Caudate nucleus (tissue), 63 donors: ENCODE measurements at places on chromosomes 6 and 20.

DNA sequence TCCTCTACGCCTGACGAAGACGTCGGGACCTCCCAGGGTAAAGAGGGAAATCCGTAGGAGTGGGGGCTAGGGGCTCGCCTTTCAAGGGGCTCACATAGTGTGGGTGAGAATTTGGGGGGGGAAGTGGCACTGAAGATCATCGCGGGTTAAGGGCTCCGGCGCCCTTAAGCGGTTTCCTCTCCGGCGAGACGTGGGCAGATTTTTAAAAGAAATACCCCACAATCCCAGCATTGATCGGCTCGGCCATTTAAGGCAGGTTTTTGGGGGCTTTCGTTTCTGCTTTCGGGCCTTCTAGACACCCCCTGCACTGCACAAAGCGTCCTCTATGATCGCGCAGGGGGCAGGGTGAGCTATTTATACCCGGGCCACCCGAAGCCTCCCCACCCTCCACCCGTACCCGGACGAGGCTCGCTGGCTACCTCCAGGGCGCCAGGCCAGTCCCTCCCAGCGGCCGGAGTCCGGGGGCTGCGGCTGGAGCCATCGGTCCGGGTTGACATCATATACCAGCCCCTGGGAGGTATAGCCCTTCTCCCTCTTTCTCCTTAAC lies 1.2 kb downstream of the NKX2-2 start:
- DNase-seq: peak; percentile 26

DNA sequence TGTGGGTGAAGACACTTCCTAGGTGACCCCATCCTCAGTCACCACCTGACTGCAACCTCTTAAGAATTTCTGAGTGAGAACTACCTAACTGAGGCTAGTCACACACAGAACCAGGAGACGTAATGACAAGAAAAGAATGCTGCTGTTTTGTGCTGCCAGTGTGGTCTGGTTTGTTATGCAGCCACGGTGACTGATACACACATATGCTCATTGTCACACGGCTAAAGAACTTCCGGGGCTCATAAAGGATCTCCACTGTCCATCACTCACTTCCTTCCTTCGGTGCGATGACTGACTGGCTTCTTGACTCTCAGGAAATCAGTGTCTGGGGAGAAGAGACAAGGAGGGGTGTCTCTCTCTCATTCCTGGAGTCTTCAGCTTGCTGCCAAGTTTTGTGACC lies 88.0 kb downstream of the SLC24A3 start:
- no peak for DNase-seq

DNA sequence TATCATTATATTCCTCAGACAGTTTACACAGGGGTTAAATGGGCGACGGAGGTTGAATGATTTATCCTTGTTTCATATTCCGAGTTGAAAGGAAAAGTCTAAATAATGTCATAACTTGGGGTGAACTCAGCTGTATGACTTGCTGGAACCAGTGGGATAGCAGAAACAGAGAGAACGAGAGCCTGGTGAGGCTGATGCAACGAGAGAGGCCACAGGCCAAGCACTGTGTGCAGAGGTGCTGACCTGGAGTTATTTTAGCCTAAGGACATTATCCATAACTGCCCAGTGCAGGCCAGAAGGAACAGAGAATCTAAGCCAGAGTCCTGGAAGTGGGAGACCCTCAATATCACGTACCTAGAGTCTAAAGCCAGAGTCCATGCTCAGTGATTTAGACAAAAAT lies 394.9 kb downstream of the MAFB start:
- no peak for DNase-seq

DNA sequence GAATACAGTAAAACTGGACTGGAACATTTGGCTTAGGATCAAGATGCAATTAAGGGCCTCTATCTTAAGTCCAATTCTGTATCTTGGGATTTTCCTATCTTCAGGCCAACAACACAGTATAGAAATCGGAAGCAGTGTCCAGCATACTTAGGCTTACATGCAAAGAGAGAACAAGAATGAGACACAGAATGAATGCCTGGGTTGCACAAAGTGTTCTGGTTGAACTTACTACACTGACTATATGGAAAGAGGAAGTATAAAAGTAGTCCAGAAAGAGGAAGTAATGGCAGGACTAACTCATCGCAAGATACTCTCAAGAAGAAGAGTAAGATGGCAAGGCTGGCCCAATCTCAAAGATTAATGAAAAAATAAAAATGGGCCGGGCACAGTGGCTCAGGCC lies 87.6 kb downstream of the BTBD9 start:
- DNase-seq: no peak

- no peak for DNase-seq
Observed at GRCh38 chr20:50834599-50835005, 39.7 kb downstream of the BCAS4 start.

- no peak for DNase-seq
Observed at GRCh38 chr6:33160728-33161344, 31.4 kb downstream of the COL11A2 start.

DNA sequence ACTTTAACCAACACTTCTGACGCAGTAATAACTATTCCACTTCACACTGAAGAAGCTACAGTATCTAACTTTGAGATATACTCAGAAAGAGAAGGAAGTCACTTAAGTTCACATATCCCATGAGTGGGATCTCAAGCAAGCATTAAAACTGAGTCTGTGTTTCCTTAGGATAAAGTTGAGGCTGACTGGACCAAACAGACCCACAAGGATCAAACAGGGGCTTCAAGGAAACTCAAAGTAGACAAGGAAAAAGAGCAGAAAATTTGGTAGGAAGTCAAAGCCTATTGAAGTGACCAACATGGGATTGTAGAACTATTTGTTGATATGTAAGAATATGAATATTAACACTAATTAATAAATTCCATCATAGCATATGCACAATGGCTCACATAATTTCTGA lies 294.9 kb downstream of the ADGB start:
- DNase-seq: no peak

GRCh38 chr6:167764215-167764614 lies 62.5 kb upstream of the AFDN start:
- DNase-seq: no peak
